CD4-positive, alpha-beta T cell treated with Interferon gamma for 1 hour (primary cell): ENCODE measurements at places on chromosomes 2 and 18.

DNA sequence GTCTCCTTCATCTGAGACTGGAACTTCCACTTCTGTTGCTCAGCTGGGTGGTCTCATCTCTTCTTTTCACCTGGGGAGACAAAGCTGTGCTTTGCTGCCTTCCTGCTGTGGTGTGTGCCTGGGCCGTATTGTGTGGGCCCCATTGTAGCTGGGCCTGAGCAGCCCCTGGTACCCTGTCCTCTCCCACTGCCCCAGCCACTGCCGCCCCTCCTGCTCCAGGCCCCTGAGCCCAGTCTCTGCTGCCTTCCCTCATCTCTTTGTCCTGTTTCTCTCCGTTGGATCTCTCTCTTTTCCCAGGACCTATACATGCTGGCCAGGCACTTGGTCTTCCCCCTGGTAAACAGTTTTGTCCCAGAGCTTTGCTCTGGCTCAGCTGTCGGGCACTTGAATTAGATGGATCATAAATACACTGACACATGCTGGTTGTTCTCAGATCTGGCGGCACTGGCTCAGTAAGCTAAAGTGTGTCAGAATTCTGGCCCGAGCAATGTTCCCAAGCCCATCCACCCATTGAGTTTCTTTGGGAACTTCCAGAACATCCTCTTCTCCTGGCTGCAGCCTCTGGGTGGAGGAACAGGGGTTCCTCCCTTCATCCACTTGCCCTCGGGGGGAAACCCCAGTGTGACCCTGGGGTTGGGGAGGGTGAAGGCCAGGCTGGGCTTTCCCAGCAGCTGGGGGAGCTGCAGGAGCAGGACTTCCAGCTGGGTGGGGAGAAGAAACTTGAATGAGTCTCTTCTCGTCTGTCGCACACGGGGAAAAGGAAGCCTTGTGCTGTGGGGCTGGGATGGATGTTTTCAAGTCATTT is 99.0 kb downstream of the DGKD start:
- no peak for DNase-seq

GRCh38 chr18:48986851-48987761 is 36.3 kb upstream of the SMAD7 start:
- no peak for DNase-seq

DNA sequence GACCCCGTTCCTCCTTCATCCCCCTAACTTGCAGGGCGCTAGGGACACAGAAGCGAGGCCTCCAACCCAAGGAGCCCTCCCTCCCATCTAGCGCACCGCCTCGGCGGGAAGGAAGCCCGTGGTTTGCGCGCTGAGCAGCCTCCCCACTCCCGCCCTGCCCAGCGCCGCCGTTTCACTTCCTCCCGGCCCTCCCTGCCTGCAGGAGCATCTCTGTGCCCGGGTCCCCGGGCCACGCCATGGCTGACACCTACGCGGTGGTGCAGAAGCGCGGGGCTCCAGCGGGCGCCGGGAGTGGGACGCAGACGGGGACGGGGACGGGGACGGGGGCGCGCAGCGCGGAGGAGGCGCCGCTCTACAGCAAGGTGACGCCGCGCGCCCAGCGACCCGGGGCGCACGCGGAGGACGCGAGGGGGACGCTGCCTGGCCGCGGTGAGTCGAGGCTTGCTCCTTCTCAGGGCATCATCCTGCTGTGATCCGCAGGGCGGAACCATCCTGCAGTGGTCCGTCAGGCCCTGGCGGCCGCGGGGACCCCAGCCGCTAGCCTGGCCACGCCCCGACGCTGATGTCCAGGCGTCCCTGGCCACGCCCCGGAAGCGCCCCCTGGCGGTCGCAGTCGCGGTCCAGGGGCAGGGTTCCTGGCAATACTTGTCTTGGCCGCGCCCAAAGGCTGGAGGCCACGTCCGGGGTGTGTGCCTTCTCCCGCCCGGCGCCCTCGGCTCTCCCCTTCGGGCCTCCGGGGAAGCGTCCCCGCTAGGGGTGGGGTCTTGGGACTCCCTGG is 16.4 kb downstream of the PTPN18 start:
- peak; percentile 67 for DNase-seq

- DNase-seq: no peak
These were observed 40.0 kb downstream of the PKDCC start for GRCh38 chr2:42087857-42088195.
